ENCODE measurements at places on chromosomes 7 and 10. TPM values are rescaled to one million over a fixed set of nuclear protein-coding genes. Genes with fewer than 3 reads are reported as not detected.

DNA sequence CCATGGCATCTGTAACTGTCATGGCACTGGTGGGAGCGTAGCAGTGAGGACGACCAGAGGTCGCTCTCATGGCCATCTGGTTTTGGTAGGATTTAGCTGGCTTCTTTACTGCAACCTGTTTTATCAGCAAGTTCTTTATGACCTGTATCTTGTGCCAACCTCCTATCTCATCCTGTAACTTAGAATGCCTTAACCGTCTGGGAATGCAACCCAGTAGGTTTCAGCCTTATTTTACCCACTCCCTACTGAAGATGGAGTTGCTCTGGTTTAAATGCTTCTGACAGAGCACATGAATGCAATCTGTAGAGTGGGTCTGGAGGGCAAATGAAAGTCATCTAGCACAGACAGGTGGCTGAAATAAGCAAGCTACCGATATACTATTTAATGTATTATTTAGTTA, 55.3 kb upstream of the OPN4 start:
- no peaks in the 10 kb centered on the region for H3K4me1 ChIP-seq
- no peak for DNase-seq

DNA sequence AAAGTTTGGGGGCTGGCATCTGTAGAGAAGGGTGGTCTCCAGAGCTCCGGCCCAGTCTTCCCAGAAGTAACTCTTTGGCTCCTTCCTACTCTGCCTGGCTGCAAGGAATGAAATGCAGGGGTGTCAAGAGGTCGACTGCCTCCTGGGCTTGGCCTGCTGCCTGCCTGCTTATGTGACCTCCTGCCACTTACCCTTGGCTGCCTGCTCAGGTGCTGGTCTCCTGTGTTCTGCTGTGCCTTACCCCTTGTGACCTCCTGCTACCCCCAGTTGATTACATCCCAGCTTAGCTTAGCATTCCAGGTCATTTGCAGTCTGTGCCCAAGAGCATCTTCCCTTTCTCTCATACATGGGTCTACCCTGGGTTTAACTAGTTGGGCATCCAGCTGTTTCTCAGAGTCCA, 180.2 kb downstream of the PTPN20 start:
- H3K4me1 ChIP-seq: no peaks in the 10 kb centered on the region
- H3K4me3 ChIP-seq: no peak overlapping the region
- H3K36me3 ChIP-seq: no peaks in the 10 kb centered on the region
- H3K27ac ChIP-seq: no peak overlapping the region
- DNase-seq: no peak

DNA sequence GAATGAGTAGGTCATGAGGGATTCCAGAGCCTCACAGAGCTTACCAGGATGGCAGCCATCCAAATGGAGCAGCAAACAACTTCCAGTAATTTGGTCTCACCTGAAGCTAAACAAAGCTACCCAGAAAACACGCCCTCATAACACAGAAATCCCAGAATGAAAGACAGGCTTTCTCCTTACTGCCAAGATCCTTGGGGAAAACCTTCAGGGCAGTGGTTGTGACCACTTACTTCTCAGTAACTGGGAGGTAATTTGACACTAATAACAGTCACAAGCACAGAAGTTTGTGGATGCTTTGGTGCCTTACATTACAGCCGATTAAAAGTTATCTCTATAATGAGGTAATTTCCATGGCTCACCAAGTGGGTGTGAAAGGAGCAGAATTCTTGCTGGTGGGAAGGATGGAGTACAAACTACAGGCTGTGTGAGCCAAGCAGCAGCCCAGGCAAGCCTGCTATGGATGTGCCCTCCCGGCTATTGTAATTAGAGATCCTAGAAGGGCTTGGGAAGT, 10.4 kb downstream of the WDR91 start:
- H3K36me3 ChIP-seq: no peaks in the 10 kb centered on the region
- no peak overlapping the region for H3K4me3 ChIP-seq
- DNase-seq: no peak
- H3K27ac ChIP-seq: no peak overlapping the region

The NYAP1 gene
- 8.5 TPM for total RNA-seq

- no peaks in the 10 kb centered on the region for H3K36me3 ChIP-seq
- H3K27me3 ChIP-seq: no peaks in the 10 kb centered on the region
- no peak overlapping the region for H3K4me3 ChIP-seq
Observed at GRCh38 chr10:44033008-44033407, 351.9 kb downstream of the CXCL12 start.

DNA sequence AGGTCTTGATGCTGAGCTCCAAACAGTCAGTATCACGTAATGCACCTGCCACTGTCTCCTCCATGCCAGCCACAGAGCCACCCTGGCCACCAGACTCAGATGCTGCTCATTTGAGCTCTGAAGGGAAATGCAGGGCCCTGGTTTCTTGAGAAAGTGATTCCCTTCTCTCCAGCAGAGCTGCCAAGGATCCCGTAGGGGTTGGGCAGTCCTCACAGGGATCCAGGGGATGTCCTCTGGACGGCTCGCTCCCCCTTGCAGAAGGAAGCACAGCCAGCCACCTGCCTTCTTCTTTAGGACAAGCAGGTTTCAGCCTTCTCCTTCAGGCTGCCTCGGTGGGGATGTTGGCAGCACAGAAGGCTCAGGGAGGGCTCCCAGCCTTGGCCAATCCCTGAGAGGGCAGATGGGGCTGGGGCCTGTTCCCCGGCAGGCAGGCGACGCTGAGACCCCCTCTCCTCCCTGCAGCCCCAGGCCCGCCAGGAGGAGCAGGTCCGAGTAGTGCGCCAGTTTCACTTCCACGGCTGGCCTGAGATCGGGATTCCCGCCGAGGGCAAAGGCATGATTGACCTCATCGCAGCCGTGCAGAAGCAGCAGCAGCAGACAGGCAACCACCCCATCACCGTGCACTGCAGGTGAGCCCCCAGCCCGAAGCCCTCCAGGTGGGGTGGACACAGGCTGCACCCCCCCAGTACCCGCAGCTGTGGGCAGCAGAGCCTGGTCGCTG, 48.9 kb downstream of the MKI67 start:
- DNase-seq: no peak
- no peaks in the 10 kb centered on the region for H3K36me3 ChIP-seq
- H3K27ac ChIP-seq: no peak overlapping the region
- H3K4me3 ChIP-seq: no peak overlapping the region
- no peaks in the 10 kb centered on the region for H3K27me3 ChIP-seq
- no peaks in the 10 kb centered on the region for H3K4me1 ChIP-seq

GRCh38 chr7:80249619-80250295, 115.1 kb downstream of the GNAI1 start:
- H3K36me3 ChIP-seq: no peaks in the 10 kb centered on the region
- H3K27me3 ChIP-seq: no peaks in the 10 kb centered on the region

Measured in ovary (tissue), 10 donors.